ENCODE measurements at places on chromosomes 7 and 10.
A peak's percentile ranks its signal among the peaks of the same experiment; 100 is the strongest.

- DNase-seq = no peak
These were observed 82.5 kb upstream of the BAIAP2L1 start for GRCh38 chr7:98483276-98483963.

GRCh38 chr7:1599640-1600395, 30.0 kb upstream of the PSMG3 start:
- DNase-seq = no peak

DNA sequence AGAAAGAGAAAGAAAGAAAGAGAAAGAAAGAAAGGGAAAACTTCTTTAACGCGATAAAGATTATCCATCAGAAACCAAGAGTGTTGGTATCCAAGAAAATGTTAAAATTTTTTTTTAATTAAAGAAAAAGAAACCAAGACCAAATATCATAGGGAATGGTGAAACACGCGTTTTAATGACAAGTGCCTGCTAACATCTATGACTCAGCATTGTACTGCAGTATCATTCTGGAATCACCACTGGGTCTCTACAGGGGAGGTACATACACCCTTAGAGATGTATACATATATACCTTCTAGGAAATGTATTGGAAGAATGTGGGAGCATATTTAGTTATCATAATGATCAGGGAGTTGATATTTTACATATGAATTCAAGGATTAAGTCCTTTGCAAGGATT, 32.1 kb upstream of the PIK3AP1 start:
- no peak for DNase-seq

- no peak for DNase-seq
These were observed 73.8 kb upstream of the SFMBT2 start for GRCh38 chr10:7484456-7485243.

DNA sequence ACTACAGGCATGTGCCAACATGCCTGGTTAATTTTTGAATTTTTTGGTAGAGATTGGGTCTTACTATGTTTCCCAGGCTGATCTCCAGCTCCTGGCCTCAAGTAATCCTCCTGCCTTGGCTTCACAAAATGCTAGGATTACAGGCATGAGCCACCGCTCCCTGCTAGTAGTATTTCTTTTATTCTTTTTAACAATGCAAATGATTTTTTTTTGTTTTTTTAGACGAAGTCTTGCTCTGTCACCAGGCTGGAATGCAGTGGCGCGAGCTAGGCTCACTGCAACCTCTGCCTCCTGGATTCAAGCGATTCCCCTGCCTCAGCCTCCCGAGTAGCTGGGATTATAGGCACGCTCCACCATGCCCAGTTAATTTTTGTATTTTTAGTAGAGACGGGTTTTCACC, 58.1 kb downstream of the SVIL start:
- DNase-seq = no peak

GRCh38 chr10:35579116-35579515, 26.0 kb upstream of the GJD4 start:
- DNase-seq = no peak

DNA sequence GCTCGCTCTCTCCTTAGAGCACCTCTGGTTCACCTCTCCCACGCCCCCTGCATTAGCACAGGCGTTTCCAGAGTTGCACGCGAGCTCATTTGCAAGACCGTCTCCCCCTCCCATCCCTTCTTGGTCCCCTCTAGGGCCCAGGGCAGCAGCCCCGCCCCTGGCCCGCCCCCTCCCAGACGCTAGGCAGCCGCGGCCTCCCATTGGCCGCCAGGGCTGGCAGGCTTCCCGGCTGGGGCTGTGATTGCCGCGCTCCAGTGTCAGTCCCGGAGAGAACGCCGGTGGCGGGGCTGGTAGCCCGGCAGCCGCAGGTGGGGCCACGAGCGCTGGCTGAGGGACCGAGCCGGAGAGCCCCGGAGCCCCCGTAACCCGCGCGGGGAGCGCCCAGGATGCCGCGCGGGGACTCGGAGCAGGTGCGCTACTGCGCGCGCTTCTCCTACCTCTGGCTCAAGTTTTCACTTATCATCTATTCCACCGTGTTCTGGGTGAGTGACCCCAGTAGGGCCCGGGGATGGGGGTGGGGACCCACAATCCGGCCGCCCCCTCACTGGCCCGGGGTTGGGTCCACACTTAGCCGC, at the start of gene TSPAN15:
TSPAN15 (plus strand) TSS at position 257 of the 575 bp plus-strand sequence; CDS start at position 387, 130 bp downstream.
- peak; percentile 88 for DNase-seq

GRCh38 chr10:86017841-86018734, 348.5 kb downstream of the GRID1 start:
- peak; percentile 24 for DNase-seq

GRCh38 chr7:77460057-77460486, 43.9 kb upstream of the GSAP start:
- DNase-seq = no peak

GRCh38 chr10:24259365-24260130, 50.6 kb downstream of the KIAA1217 start:
- no peak for DNase-seq

DNA sequence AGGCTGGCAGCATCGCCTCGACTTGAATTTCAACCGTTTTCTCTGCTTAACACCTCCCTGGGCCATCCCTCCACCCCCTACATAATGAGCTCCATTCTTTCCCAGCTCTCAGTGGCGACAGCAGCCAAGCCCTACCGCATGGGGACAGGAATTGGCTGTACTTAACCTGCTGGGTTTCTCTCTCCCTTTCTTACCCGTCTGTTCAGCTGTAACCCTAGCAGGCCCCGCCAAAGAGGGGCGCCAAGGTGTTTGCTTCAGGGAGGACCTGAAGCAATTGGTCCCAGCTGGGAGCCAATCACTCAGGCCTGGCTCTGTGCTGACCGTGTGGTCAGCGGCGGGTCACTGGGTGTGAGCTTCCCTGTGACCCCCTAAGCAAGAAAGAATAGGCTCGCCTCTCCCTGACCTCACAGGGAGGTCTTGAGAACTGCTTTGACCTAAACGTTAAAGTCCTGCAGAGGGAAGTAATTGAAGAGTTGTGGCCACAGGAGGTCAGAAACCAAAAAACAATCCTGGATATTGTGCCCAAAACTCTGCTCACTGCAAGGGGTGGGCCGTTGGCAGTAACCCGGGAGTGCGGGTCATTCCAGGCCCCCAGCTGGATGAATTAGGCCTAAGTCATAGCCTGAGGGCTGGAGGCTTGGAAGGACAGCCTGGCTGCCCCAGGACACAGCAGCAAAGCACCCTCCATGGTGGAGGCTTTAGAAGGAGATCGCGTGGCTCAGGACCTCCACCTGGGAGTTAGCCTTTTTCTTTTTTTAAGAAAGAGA, 114.6 kb downstream of the ITIH5 start:
- DNase-seq = no peak

All from caudate nucleus (tissue), 63 donors.